ENCODE measurements at places on chromosomes 13 and 19.

GRCh38 chr13:66780814-66781213 lies 449.3 kb downstream of the PCDH9 start:
- DNase-seq: no peak

DNA sequence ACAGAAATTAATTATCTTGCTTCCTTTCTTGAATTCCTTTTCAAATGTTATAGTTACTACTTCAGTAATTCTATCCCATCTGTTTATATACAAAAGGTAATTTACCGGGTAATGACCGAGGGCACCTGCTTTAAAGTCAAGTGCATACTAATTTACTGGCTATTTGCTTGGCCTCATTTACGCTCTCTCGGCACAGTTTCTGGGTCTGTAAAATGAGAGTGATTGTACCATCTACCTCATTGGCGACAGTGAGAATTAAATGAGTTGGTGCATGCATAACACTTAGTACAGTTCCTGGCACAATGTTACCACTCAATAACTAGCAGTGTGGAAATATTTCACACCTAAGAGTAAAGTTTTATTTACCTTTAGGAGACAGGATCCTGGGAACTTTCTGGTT lies 111.6 kb downstream of the GGACT start:
- DNase-seq: no peak

- no peak for DNase-seq
Measured at GRCh38 chr13:113548778-113549621, 35.6 kb upstream of the TFDP1 start.

DNA sequence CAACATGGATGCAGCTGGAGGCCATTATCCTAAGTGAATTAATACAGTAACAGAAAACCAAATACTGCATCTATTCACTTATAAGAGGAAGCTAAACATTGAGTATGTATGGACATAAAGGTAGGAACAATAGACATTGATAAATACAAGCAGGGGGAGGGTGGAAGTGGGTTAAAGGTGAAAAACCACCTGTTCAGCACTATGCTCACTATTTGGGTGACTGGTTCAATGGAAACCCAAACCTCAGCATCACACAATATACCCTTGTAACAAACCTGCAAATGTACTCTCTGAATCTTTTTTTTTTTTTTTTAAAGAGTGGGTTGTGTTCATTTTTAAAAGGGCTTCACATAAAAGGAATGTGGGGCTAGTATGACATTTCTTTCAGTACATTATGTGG lies 26.9 kb upstream of the CPB2 start:
- no peak for DNase-seq

- DNase-seq: no peak
Measured at GRCh38 chr13:113299951-113300350, 2.9 kb downstream of the LAMP1 start.

- DNase-seq: peak; percentile 69
Measured at GRCh38 chr19:4343370-4344307, at the start of gene MPND. MPND (plus strand) TSS chr19:4343562; CDS start chr19:4343594, 32 bp downstream.

DNA sequence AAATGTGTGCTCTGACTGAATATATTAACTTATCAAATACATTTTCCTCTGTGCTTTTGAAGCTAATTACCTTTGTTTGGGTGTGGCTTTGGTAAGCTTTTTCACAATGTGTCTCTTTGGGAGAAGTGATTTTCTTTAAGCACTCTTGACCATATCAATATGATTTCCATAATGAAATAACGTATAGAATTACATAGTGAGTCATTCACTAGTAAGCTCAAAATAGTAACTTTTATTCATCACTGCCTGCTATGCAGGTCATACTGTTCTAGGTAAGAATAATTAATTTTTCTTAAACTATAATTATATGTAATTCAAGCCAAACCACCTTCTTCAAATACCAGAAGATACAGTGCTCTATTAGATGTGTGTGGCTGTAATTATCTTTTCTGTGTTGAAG lies 480.7 kb downstream of the MYO16 start:
- no peak for DNase-seq

GRCh38 chr13:67877031-67877430 lies 646.9 kb upstream of the PCDH9 start:
- DNase-seq: no peak

DNA sequence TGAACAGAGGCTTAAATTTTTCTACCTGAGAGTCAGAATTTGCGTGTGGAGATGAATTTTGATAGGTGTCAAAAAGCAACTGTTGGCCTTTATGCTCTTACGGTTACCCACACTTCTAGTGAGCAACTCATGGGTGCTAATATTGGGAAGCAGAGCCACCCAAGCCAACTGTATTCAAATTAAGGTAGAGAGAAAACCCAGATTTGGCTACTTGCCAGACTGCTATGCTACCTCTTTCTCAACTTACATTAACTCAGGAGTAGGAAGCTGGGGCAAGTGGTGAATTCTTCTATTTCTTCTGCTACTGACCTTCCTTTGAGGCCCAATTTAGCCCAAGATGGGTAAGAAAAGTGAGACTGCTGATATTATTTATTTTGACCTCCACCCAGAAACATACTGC lies 83.9 kb downstream of the OLFM4 start:
- DNase-seq: no peak

GRCh38 chr19:41945135-41945766 lies 13.9 kb downstream of the RABAC1 start:
- no peak for DNase-seq

- no peak for DNase-seq
Measured at GRCh38 chr13:75870397-75870903, 234.3 kb downstream of the LMO7 start.

- no peak for DNase-seq
Measured at GRCh38 chr19:1471515-1472160, 7.4 kb downstream of the C19orf25 start.

DNA sequence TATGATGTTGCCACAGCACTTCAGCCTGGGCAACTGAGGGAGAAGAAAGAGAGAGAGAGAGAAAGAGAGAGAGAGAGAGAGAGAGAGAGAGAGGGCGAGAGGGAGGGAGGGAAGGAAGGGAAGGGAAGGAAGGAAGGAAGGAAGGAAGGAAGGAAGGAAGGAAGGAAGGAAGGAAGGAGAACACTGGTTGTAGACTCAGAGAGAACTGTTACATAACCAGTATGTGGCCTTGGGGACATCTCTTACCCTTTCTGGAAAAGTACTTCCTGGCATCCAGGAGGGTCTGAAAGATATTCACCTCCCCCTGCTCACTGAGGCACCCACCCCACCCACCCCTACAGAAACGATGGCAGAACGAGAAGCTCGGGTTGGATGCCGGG lies 2.7 kb upstream of the ARHGEF1 start:
- DNase-seq: no peak

GRCh38 chr13:110758195-110758805 lies 44.8 kb downstream of the ING1 start:
- no peak for DNase-seq

DNA sequence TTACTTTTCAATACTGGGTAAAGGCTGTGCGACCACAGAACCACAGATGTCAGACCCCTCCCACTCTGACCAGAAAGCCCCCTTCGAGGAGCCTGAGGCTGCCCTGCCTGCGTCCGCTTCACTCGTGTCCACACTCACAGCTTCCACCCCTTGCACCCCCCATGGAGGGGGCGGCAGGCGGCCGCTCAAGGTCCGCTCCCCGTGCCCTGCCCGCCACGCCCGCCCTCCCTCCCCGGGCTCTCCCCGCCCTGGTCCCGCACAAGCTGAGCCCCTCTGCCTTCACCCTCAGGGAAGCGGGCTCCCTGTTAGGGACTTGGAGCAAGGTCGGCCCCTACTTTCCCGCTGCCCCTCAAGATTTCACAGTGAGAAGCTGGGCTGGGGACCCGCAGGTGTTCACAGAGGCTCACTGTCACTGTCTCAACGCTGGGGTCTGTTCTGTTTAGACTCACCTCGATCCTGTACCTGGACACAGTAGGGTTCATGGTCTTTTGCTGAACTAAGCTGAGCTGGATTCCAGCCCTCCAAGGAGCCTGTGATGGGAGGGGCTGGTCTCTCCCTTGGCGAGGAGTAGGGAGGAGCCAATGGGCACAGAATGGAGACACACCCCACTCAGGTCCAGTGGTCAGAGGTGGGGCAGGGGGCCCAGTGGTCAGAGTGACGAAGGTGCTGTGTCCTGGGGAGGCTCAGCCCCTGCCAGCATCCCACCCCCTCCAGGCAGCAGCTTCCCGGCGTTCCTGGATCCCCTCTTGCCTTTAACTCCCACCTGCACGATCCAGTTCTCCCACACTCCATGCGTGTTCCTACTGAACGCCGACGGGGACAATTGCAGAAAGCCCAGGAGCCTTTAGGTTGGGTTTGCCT lies 69.5 kb downstream of the SPACA7 start:
- DNase-seq: no peak

DNA sequence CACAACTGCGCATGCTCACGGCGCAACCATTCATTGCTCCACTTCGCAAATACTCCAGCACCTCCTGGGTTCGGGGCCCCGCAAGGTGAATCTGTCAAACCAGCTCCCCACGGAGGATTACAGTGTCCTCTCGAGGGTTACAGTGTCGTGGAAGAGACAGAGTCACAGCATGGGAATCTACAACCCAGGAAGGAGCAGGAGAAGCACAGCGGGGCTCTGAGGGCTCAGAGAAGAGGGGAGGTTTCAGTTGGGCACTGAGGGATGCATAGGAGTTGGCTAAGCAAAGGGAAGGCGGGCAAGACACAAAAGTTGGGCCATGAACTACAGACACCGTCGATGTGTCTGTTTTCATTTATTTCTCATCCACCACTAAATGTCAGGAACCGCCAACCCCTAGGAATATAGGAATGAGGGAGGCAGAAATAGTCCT lies 1.0 kb upstream of the GTF2F1 start:
- DNase-seq: peak; percentile 92

DNA sequence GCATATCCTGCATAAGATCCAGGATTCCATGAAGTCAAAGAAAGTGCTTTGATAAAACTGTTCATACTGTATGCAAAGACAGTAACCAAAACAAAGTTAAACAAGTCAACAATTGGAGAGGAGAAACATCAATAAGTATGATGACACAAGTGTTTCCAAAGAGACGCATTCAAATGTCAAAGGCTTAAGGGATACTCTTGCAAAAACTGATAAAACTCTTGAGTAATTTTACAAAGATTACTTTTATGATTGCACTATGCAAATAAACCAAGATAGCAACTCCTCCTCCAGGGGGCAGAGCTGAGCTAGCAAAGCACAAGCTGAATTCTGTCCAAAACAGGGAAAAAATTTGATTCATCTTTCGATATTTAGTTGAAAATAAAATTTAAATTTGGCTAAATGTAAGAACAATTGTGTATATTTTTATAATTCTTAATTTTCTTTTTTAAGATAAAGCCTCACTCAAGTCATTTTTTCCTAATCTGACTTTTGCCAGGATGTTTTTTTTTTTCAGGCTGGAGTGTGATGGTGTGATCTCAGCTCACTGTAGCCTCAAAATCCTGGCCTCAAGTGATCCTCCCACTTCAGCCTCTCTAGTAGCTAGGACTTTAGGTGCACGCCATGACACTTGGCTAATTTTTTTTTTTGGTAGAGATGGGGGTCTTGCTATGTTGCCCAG lies 84.0 kb downstream of the MZT1 start:
- peak; percentile 33 for DNase-seq

GRCh38 chr13:19587635-19588300 lies 26.4 kb upstream of the TPTE2 start:
- DNase-seq: peak; percentile 48

DNA sequence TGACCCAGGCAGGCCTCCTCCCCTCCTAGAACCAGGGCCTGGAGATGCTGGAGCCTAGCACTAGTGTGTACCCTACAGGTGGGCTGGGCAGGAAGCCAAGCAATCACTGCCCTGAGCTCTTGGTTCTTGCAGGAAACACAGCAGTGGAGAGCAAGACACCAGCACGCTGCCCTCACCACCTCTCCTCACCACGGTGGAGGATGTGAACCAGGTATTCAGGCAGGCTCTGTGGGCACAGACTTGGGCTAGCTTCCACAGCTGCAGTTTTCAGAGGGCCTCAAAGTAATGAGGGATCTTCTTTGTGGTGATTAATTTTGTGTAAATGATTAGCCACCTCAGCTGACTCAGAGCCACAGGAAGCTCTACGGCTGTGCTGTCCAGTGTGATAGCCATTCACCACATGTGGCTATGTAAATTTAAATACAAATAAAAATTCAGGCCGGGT lies 13.6 kb upstream of the GPI start:
- DNase-seq: peak; percentile 84

DNA sequence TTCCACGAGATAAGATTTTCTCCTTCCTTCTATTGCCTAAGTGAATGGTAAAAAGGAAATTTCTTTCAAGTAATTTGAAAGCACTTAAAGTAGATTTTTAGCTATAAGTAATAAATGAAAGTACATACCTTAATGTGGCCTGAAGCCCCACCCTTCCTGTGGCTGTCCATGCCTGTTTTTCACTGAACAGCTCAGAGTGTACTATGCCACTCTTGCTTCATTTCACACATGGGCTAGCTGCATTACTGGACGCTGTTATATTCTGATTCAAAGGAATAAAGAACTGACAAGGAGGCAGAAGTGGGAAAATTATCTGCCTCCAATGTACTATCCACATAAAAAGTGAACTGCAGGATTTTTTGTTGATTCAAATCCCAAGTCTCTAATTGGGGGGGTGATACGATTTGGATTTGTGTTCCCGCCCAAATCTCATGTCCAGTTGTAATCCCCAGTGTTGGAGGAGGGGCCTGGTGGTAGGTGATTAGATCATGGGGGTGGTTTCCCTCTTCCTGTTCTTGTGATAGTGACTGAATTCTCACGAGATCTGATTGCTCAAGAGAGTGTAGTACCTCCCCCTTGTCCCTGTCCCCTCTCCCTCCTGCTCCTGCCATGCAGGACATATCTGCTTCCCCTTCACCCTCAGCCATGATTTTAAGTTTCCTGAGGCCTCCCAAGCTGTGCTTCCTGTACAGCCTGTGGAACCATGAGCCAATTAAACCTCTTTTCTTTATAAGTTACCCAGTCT lies 154.7 kb upstream of the SGCG start:
- no peak for DNase-seq

DNA sequence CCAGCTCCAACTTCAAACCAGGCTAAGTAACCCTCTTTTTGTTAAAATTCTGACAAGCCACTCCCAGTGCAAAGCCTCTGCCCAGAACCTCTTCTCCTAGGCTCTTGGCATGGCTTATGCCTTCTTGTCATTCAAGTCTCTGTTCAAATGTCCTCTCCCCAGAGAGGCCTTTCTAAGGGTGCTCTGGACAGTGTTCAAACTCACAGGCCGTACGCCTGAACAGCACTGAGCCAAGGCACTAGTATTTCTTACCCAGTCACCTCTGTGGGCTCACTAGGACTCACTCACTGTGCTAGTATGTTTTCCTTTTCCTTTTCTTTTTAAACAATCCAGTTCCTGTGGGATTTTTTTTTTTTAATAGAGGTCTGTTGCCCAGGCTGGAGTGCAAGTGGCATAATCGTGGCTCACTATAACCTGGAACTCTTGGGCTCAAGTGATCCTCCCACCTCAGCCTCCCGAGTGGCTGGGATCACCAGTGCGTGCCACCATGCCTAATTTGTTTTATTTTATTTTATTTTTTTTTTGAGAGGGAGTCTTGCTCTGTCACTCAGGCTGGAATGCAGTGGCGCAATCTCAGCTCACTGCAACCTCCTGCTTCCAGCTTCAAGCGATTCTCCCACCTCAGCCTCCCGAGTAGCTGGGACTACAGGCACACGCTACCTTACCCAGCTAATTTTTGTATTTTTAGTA lies 2.3 kb upstream of the ASF1B start:
- no peak for DNase-seq

GRCh38 chr13:110680852-110681251 lies 25.1 kb downstream of the CARS2 start:
- peak; percentile 27 for DNase-seq

GRCh38 chr13:103810026-103810425 lies 743.8 kb upstream of the SLC10A2 start:
- DNase-seq: no peak

- no peak for DNase-seq
Measured at GRCh38 chr19:49155820-49156346, 687 bp upstream of the HRC start.

- peak; percentile 75 for DNase-seq
Measured at GRCh38 chr19:45643024-45643926, 4.1 kb upstream of the EML2 start.

GRCh38 chr19:45613926-45614725 lies 12.1 kb upstream of the GPR4 start:
- DNase-seq: no peak

Measured in Jurkat, Clone E6-1 (cell line).